ENCODE measurements at places on chromosomes 5 and 9. TPM values are rescaled to one million over a fixed set of nuclear protein-coding genes. Genes with fewer than 3 reads are reported as not detected.

The CDX1 gene
- polyA plus RNA-seq = 46.9 TPM

The RLN1 gene
- 0.34 TPM for polyA plus RNA-seq

The OR1B1 gene
- not detected for polyA plus RNA-seq

The F2RL1 gene
- polyA plus RNA-seq = 130 TPM

The ZNF483 gene
- polyA plus RNA-seq = 0.87 TPM

The TSSK1B gene
- polyA plus RNA-seq = not detected

The KIF3A gene
- polyA plus RNA-seq = 12.6 TPM

The SLCO6A1 gene
- polyA plus RNA-seq = 0.77 TPM

The CAPSL gene
- 0.66 TPM for polyA plus RNA-seq

The GPRIN1 gene
- polyA plus RNA-seq = 3.9 TPM

The TAF11L5 gene
- polyA plus RNA-seq = not detected

The PCDHA12 gene
- polyA plus RNA-seq = 7.2 TPM

The IL13 gene
- not detected for polyA plus RNA-seq

The ARSB gene
- polyA plus RNA-seq = 13.5 TPM

The SUSD3 gene
- 13.5 TPM for polyA plus RNA-seq
